Esophagus mucosa (tissue), 1 donor: ENCODE measurements at places on chromosomes 2 and 18. TPM values are rescaled to one million over a fixed set of nuclear protein-coding genes. Genes with fewer than 3 reads are reported as not detected.
A peak's percentile ranks its signal among the peaks of the same experiment; 100 is the strongest.

GRCh38 chr18:76456018-76456750 lies 38.9 kb downstream of the ZNF516 start:
- no peak for ATAC-seq

DNA sequence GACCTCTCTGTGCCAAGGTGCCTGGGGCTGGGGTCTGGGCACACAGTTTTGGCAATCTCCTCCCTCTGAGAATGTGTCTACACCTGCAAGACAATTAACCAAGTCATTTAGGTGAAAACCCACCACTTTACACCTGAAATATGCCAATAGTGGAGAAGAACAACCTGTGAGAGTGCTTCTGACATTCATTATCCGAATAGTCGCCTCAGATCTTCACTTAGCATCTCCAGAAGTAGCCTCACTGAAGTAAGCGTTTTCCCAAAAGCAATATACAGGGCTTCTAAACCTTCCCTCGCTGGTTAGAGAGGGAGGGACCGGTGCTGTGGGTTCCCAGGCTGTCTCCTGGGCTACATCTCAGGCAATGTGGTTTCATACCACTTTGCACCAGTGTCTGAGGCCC lies 173.5 kb downstream of the DDX1 start:
- no peak for ATAC-seq

Gene CCDC68
- total RNA-seq, result 1.5 TPM

DNA sequence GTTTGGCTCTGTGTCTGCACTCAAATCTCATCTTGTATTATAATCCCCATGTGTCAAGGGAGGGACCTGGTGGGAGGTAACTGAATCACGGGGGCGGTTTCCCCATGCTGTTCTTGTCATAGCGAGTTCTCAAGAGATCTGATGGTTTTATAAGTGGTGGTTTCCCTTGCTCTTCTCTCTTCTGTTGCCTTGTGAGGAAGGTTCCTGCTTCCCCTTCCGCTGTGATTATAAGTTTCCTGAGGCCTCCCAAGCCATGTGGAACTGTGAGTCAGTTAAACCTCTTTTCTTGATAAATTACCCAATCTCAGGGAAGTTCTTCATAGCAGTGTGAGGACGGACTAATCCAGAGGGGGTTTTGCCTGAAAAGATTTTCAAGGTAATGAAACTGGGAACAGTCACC lies 245.4 kb downstream of the GALR1 start:
- ATAC-seq, result no peak

GRCh38 chr2:10091182-10091888 lies 11.1 kb upstream of the CYS1 start:
- peak; percentile 52 for ATAC-seq

DNA sequence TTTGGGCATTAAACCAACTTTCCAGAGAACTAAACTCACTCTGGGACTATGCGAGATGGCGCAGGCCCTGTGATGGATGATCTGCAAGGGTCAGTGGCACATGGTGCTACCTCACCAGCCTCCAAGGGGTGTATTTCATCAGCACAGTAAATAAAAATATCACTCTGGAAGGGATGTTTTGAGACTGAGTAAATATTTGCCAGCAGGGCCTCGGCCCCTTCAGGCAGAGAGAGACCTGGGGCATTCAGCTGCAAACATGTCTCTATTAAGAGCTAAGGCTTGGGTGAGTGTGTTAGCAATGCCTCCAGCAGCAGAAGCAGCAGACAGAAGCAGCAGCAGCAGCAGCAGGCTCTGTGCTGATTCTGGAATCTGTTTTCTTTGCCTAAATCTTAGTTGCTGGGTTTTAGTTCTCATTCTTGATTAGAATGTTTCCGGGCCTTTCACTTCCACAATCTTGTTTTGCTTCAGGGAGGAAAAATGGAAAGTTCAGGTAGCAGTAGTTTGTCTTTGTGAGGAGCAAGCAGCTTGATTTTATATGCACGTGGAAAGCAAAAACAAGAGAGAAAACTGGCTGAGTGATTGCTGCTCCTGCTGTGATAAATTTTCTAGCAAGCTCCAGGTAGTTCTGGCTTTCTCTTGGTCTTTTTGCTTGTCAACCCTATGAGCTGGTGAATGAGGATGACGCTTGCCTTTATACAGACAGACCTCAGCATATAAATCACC lies 18.6 kb downstream of the ADCYAP1 start:
- ATAC-seq, result no peak

DNA sequence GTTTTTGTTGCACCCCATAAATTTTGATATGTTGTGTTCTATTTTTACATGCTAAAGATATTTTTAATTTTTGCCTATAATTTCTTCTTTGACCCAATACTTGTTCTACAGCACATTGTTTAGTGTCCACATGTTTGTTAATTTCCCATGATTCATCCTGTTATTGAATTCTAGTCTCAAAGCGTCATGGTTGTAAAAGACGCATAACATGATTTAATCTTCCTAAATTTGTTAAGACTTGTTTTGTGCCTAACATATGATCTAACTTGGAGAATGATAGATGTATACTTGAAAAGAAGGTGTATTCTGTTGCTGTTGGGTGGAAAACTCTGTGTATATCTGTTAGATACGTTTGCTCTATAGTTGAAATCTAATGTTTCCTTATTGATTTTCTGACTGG lies 27.1 kb upstream of the SULT1C3 start:
- peak; percentile 63 for ATAC-seq

Gene BOLL
- not detected for total RNA-seq

- no peak for ATAC-seq
These were observed 205.8 kb upstream of the SMAD2 start for GRCh38 chr18:48136051-48136826.

DNA sequence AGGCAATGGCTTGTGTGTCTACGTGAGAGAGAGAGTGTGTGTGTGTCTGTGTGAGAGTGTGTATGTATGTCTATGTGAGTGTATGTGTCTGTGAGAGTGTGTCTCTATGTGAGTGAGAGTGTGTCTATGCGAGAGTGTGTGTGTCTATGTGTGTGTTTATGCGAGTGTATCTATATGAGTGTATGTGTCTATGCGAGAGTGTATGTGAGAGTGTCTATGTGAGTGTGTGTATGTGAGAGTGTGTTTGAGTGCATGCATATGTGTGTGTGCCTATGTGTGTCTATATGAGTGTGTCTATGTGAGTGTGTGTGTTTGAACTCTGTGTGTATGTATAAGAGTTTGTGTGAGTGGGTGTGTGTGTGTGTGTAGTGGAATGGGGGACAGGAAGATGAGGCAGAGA lies 9.8 kb upstream of the GNLY start:
- no peak for ATAC-seq

Gene BMP10
- total RNA-seq, result not detected

DNA sequence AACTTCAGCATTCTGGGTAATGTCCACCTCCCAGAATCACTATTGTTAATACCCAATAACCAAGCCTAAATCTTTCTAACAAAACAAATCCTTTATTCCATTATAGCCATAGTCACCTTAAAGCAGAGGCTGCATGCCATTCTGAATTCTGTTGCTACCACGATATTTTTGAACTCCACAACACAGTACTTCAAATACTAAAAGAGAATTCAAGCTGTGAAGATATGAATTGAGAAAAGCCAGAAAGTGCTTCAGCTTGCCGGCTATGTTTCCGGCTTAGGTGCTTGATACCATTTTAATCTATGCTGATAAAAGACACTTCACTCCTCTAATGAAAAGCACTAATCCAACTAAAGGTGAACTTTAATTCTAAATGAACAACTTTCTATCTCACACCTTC lies 41.3 kb downstream of the GAREM1 start:
- ATAC-seq, result no peak

GRCh38 chr2:228446734-228447133 lies 265.2 kb upstream of the SPHKAP start:
- no peak for ATAC-seq

Gene PAX8
- total RNA-seq, result 6.1 TPM

Gene TCF23
- total RNA-seq, result not detected

Gene NEB
- 1.7 TPM for total RNA-seq

DNA sequence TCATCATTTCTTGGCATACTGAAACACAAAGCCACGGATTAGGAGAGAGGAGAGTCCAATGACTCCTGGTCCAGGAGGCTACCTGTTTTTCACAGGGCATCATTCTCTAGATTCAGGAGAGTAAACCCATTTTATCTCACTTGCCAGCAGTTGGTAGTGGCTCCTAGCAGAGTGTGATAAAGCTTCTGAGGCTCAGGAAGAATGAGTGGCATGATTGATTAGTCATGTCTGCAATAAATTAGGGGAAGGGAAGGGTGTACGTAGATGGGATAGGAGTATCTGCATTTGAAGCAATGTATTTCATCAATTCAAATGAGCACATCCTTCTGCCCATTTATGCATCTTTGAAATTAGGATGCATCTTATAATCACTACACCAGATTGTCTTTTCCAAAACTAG lies 31.1 kb upstream of the PNO1 start:
- ATAC-seq, result no peak

Gene PLEK
- total RNA-seq, result 1.00 TPM

- ATAC-seq, result no peak
These were observed 61.9 kb upstream of the HK2 start for GRCh38 chr2:74772046-74772445.

DNA sequence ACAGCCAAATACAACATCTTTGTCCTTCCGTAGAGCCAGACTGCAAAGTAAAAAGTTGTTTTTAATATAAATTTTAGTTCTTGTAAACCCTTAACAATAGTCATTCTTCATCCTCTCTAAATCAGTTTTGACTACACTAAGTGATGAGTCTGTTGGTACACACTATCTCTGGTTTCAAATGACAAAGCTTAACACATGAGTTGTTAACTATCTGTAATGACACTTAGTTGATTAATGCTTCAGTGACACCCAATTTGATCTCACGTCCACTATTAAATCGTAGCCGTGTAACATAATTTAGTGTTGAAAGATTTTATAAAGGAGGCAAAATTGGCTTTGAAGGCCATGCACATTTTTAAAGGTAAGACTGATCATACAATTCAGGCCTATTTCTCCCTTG lies 181.6 kb downstream of the ZNF521 start:
- no peak for ATAC-seq

DNA sequence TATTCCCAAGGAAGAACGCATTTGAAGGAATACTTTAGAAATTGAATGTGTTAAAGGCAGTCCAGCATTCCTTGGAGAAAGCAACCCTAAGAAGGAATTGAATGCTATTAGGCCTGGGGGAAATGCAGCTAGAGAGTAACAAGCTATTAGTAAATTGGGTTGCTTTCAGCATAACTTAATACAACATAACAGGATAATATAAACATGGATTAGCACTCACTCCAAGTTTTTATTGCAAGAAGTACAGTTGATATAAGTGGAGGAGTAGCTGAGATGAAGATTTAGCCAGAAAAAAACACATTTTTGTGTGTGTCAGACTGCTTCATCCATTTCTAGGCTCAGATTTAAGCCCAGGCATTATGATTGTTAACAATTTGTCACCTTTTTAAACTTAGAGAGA lies 314.6 kb downstream of the MEIS1 start:
- ATAC-seq, result no peak

Gene EIPR1
- total RNA-seq, result 25.9 TPM

GRCh38 chr2:160492401-160493226 lies 993 bp downstream of the RBMS1 start:
- ATAC-seq, result peak; percentile 81

GRCh38 chr2:28927878-28928277 lies 33.4 kb downstream of the WDR43 start:
- ATAC-seq, result peak; percentile 78

GRCh38 chr2:100260712-100261620 lies 61.3 kb downstream of the LONRF2 start:
- peak; percentile 41 for ATAC-seq

GRCh38 chr2:55401124-55401523 lies 18.5 kb downstream of the CCDC88A start:
- ATAC-seq, result no peak

Gene C2orf72
- total RNA-seq, result 0.08 TPM

Gene LOXL3
- total RNA-seq, result 0.52 TPM

Gene PGAP1
- 10.5 TPM for total RNA-seq

GRCh38 chr2:159832858-159833257 lies 34.9 kb upstream of the CD302 start:
- no peak for ATAC-seq

Gene FECH
- total RNA-seq, result 21.9 TPM

Gene RPRD1A
- 29.3 TPM for total RNA-seq

- ATAC-seq, result no peak
These were observed 74.3 kb upstream of the MMADHC start for GRCh38 chr2:149661844-149662243.

GRCh38 chr2:102703305-102703704 lies 58.5 kb upstream of the TMEM182 start:
- ATAC-seq, result no peak

- peak; percentile 34 for ATAC-seq
These were observed 5.0 kb downstream of the SFTPB start for GRCh38 chr2:85662899-85663593.

Gene CCDC74B
- 0.40 TPM for total RNA-seq

- no peak for ATAC-seq
These were observed 29.1 kb upstream of the ASB18 start for GRCh38 chr2:236293241-236293810.

Gene TANK
- 37.0 TPM for total RNA-seq

- no peak for ATAC-seq
These were observed 569.2 kb downstream of the METTL4 start for GRCh38 chr18:2002151-2002550.

- ATAC-seq, result no peak
These were observed 494.4 kb downstream of the TMX3 start for GRCh38 chr18:68220458-68220857.

DNA sequence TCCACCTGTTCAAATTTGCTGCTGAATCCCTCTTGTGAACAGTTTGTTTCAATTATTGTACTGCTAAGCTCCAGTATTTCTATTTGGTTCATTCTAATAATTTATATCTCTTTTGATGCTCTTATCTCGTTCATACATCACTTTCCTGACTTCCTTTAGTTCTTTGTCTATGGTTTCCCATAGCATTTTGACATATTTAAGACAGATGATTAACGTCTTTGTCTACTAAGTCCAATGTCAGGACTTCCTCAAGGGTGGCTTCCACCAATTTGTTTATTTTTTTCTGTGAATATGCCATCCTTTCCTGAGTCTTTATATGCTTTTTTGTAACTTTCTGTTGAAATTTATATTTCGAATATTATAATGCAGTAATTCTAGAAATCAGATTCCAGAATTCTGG lies 9.6 kb downstream of the PIGN start:
- no peak for ATAC-seq

DNA sequence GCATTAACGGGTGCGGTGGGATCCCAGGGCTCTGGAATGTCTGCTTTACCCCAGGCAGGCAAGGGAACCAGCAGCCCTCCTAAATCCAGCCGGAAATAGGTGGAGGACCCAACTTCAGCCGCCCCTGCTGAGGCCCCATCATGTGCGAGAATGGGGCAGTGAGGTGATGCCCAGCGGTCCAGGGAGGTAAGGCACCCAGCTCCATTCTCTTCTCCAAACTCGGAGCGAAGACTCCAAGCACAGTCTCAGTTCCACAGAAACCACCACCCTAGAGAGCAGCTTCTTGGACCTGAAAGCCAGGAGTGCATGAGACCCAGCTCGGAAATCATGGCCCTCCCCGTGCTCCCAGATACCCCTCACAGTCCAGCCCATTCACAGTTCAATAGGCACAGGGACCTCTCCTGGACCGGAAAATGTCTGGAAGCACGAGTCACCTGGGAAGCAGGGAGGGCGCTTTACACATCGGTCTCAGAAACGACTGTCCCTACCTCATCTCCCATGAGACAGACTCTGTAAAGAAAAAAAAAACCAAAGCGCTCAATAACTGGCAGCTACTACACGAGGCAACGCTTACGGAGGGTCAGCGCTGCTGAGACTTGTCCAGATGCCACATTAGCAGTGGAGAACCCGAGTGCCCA lies 2.0 kb downstream of the SDC1 start:
- no peak for ATAC-seq

Gene IL37
- total RNA-seq, result not detected
